NCI-H526 (cell line): ENCODE measurements at places on chromosomes 6 and 20.
A peak's percentile ranks its signal among the peaks of the same experiment; 100 is the strongest.

DNA sequence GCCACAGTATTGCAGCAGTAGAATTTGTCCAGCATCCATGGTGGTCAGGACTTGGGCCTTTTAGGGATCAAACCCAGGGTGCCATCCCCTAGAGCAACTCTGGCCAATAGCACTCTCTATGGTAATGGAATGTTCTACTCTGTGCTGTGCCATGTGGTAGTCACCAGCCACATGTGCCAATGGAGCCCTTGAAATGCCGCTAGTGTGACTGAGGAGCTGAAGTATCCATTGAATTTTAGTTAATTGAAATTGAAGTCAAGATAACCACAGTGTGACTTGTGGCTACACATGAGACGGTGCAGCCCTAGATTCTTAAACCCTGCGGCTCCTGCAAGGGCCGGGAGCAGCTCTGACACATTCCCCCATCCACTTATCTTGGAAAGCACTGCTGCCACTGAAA, 54.6 kb downstream of the SLC2A10 start:
- no peak for DNase-seq

DNA sequence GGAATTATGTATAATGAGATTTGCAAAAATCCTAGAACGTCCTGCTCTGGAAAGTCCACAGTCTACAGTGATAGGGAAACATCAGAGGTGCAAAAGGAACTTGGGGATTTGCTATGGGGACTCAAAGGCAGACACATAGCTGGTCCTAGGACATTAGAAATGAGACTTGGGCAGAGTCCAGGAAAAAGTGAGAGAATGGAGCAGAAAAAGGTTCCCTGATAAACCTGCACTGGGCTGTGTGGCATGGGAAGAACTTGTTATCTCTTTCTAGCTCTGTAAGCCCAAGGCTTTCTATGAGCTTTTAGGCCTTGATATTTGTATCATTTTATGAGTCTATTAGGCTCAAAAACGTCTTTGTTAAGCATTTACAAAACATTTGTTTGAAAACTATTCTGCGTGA, 15.2 kb downstream of the PRND start:
- no peak for DNase-seq

GRCh38 chr6:151143806-151144205, 96.0 kb upstream of the AKAP12 start:
- no peak for DNase-seq

- DNase-seq: no peak
These were observed 69.7 kb downstream of the DTD1 start for GRCh38 chr20:18657575-18657974.

DNA sequence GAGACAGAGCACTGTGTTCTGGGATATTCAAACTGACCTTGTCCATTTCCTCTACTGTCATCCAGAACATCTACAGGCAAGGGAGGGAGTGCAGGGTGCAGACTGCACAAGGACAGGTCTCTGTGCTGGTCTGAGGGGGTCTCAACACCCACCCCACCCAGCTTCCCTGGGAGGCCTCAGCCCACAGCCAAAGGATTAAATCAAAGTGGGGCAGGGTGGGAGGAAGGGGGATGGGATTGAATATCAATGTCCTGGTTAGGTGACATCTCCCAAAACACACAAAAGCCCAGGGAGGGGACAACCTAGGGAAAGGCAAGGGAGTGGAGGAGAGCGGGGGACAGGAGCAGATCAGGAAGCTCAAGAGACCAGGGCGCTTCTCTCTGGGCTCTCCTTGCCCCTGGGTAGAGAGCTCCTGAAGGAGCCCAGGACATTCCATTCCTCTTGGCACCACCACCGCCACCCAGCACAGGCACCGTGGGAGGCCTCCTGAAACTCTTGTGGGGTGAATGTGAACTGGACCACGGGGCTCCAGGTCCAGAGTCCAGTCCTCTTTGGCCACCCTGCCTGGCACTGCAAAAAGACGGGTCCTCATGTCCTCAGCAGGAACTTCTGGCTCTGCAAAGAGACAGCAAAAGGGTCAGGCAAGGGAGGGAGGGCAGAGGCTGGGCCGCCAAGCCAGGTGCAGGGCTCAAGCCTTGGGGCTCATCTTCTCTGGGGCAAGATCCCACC, 73.9 kb downstream of the JPH2 start:
- no peak for DNase-seq

GRCh38 chr6:18465410-18466154, 78.4 kb downstream of the RNF144B start:
- DNase-seq: no peak

GRCh38 chr20:51010932-51011331, 12.0 kb downstream of the KCNG1 start:
- no peak for DNase-seq

DNA sequence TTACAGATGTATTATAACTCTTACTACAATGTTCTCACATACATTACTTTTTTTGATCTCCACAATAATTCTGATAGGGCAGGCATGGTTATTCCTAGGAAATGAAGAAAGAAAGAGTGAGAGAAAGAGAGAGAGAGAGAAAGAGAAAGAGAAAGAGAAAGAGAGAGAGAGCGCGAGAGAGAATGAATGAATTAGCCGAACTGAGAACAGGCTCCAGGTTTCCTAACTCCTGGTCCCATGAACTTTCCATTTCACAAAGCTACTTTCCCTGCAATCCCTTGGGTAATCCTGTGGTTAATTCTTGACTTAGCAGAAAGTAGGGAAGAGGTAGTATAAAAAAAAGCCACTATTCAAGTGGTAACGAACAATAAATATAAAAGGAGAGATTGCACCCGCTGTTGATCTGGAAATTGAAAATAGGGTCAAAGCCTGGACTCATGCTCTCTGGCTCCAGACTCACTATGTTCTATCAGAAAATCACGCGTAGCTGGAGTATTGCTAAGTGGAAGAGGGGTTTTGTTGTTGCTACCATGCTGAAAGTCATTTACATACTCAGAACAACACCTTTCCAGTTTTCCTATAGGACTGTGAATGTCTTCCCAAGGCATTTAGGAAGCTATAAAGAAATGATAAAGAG, 131.2 kb downstream of the CCDC170 start:
- no peak for DNase-seq

GRCh38 chr6:162907876-162908481, 180.2 kb downstream of the PACRG start:
- no peak for DNase-seq

DNA sequence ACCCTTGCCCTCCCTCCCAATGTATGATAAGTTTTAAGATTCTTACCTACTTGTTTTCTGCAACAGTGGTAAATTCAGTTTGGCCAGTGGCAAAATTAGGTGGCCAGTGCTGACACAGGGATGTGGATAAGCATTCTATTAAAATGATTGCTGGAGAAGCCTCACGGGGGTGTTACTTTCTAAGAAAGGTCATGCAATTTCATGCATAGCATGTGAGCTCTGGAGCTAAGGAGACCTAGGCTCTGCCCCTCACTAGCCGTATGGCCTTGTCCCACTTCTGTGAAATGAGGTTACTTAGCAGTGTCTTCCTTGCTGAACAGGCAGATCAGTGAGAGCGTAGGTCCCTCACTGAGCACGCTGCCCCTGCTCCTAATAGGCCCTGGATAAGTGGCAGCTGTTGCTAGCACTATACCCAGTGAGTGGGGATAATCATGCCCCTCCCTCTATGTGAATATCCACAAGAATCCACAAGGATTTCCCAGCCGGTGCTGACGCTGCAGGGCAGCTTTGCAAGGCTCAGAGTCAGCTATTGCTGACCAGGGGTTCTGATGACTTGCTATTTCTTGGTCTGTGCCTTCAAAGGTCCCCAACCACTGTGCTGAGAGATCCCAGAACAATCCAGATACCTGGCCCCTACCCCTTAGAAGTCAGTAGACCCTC, 86.5 kb upstream of the MRPS10 start:
- DNase-seq: no peak

GRCh38 chr20:24934101-24934661, 14.9 kb upstream of the CST7 start:
- no peak for DNase-seq

GRCh38 chr6:29976588-29977424, 34.5 kb downstream of the HLA-A start:
- DNase-seq: peak; percentile 83

DNA sequence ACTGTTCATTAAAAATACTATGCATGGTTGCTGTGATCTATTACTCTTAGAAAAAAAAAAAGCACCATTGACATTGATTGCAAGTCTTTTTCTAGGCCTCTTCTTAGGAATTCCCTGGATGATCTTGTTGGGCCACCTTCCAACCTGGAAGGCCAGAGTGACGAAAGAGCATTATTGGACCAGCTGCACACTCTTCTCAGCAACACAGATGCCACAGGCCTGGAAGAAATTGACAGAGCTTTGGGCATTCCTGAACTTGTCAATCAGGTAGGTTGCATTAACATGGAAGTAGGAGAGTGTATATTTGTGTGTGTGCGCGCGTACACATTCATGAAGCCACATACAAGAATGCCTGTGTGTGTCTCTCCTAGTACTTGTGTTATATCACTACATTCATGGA, 140.4 kb downstream of the NCOA3 start:
- no peak for DNase-seq

DNA sequence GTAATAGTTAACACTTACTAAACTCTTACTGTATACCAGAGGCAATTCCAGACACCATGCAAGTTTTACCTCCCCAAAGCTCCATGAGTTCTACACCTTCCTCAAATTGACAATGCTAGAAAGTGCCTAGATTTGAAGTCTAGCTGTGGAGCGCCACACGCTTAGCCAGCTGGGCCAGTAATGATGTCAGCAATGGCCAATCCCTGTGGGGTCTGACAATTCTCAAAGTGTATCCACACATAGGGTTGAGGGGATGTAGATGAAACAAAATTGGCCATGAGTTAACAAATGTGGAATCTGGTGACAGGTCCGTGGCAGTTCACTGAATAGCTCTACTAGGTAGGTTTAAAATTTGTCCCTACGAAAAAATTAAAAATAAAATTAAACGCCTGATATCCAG, 1.3 kb downstream of the ZNF343 start:
- no peak for DNase-seq

GRCh38 chr6:84763003-84763885, 1.2 kb downstream of the TBX18 start:
- DNase-seq: no peak

- DNase-seq: no peak
These were observed 133.3 kb upstream of the MAN1A1 start for GRCh38 chr6:119482850-119483285.

- no peak for DNase-seq
These were observed 368.9 kb upstream of the SULF2 start for GRCh38 chr20:48154040-48154765.

- DNase-seq: no peak
These were observed 290.0 kb upstream of the PTCHD4 start for GRCh38 chr6:48401016-48401415.

DNA sequence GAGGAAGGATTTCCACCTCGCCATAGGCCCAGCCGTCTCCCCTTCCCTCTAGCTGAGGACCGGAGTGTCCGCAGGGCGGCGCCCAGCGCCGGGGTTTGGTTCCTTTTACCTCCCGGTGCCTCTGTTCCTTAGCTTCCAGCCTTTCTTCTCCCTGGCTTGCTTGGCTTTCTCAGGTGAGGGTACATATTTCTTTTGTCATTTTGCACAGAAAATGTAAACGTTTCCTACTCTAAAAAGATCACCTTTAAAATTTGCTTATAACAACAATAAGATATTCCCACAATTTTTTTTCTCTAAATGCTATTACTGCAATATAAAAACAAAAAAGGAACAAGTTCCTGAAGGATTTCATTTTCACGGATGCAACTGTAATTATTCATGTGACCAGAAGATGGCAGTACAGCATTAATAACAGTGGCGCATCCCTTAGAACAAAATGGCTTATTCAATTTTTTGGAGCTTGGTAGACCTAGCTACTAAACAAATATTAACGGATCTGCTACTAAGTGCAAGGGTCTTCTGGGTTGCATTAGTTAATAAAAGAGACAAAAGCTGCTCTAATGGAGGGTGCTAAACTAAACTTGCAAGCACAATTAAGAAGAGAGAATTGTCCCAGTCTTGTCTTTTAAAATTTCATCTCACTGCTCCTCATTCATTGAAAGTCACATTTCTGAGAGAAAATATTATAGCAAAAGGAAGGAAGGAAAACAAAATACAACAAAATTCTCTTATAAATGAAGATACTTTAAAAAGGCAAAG, 172.9 kb downstream of the ADGRG6 start:
- peak; percentile 55 for DNase-seq

DNA sequence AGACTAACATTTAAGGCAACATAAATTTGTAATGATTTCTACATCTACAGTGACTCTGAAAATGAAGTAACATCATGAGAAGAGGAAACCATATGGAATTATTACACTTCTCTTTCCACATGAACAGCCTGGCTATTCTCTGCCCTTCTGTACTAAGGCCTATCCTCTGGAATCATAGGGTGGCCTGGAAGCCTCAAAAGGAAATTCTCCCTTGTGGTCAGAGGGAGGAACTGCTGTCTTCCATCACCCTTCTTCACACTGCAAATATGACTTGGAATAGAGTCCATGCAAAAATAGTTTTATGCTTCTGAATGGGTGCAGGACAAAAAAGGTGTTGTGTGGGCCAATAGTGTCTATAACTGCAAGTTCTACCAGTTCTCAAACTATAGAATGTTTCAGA, 44.6 kb upstream of the SH3BGRL2 start:
- DNase-seq: peak; percentile 44

GRCh38 chr6:30913721-30914075, 340 bp upstream of the VARS2 start:
- no peak for DNase-seq

DNA sequence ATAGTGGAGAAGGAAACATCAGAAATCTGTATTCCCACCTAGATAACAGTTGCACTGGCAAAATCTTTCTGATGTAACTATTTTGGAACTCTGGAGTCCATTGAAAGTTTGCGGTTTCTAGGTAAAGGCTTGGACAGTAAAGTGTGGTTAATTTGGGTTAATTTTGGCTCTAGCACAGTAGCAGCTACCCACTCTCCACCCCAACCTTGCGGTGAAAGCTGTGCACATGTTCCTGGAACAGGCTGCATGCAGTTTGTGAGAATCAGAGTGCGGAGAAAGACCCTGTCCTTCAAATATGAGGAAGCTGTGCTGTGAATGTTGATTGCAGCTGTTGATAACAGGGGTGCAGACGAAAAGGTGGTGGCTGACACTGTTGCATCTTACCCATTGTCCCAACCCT, 38.4 kb downstream of the SMOC2 start:
- no peak for DNase-seq

- DNase-seq: no peak
These were observed 15.4 kb downstream of the SLC17A4 start for GRCh38 chr6:25769983-25770382.

- no peak for DNase-seq
These were observed 13.8 kb upstream of the HLA-G start for GRCh38 chr6:29813809-29814208.

DNA sequence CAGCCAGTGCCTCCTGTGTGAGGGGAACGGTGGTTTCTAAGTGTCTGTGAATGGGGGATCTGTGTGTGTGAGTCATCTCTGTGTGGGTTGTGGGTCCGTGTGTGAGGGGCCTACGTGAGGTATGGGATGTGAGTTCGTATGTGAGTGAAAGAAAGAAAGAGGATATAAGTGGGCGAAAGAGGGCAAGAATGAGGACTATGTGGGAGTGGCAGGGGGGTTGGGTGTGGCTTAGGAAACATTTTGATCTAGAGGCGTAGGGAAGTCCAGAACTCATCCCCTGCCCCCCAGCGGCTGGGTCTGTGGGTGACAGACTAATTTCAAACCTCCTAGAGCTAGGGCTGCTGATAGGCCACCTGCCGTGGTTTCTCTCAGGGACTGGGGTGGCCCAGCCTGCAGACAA, 35.5 kb downstream of the DHX35 start:
- DNase-seq: no peak

GRCh38 chr6:38336922-38337321, 302.8 kb downstream of the BTBD9 start:
- DNase-seq: no peak

- DNase-seq: no peak
These were observed 79.8 kb upstream of the TRDN start for GRCh38 chr6:123716506-123716905.
